Body of pancreas (tissue), 4 donors: ENCODE measurements at places on chromosomes 16 and 17.

- no peak for DNase-seq
Measured at GRCh38 chr16:85267414-85267945, 155.2 kb upstream of the CIBAR2 start.

DNA sequence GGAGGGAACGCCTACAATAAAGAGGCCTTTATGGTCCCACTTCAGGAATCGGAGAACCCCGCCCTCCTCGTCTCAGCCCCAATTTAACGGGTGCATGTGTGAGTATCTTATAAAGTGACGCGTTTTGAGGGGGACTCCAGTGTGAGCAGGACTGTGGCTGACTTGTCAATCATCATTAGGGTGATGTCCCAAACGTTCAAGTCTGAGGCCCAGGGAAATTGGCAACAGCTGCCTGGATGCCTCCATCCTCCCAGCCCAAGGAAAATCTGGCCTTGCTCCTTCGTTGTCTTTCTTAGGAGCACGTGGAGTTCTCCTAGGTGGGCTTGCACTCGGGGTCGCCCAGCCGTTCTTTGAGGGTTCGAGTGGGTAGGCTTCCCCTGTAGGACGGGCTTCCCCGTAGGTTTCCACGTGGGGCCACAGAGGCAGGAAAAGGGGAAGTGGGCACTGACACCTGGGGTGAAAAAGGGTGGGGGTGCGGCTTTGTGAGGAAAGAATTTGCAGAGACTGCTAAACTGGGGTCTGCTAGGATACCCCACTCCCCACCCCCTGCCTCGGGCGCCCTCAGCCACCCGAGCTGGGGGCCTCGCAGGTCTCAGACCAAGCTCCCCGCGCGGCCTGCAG, 561 bp upstream of the HERPUD1 start:
- DNase-seq: no peak

DNA sequence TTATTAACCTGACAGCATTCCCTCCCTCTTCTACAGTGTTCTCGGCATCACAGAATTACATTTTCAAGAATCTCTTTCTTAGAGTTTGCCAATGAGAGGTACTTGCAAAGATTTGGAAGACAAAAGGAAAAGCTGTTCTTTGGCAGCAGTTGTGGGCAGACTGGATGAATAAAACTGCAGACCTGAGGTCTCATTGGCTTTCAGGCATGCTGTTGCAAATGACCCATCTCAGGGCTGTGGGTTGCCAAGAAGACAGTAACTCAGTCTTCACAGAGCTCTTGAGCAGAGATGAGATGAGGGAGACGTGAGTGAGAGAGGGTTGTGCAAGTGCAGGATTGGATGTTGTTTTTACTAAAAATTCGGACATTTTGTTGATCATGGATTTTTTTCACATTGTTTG, 11.3 kb upstream of the USP31 start:
- no peak for DNase-seq

GRCh38 chr17:28667870-28668269, 5.9 kb downstream of the SUPT6H start:
- DNase-seq: no peak

- DNase-seq: no peak
Measured at GRCh38 chr17:48376682-48377325, 53.2 kb downstream of the SKAP1 start.

GRCh38 chr16:6374821-6375220, 957.8 kb upstream of the RBFOX1 start:
- no peak for DNase-seq

- peak; percentile 53 for DNase-seq
Measured at GRCh38 chr17:56699186-56699894, 105.8 kb downstream of the NOG start.

GRCh38 chr17:63276821-63277220, 169.3 kb downstream of the CYB561 start:
- DNase-seq: no peak

- DNase-seq: peak; percentile 50
Measured at GRCh38 chr17:17783825-17784656, 52.7 kb downstream of the SREBF1 start.

DNA sequence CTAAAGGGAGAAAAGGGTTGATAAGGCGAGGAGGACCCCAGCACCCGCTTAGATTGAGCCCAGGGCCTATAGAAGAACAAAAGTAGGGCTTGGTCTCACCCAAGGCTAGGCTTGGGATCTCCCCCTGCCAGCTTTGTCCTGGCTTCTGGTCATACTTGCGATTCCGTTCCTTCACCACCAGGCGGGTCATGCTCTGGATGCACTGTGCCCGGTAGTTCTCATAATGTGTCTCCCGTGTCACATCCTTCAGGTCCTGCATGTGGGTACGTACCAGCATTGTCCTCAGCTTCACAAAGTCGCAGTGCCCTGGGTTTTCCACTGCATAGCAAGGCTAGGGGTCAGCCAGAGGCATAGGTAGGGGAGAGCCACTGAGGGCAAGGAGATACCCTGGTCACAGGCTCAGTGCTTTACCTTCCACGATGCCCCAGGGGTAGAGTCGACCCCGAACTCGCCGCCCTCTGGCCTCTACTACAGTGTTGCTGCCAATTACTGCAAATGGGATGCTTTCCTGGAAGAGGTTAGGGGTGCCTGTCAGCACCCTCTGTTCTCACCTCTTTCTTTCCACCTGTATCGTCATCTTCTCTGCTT, 6.5 kb upstream of the MTMR4 start:
- no peak for DNase-seq

DNA sequence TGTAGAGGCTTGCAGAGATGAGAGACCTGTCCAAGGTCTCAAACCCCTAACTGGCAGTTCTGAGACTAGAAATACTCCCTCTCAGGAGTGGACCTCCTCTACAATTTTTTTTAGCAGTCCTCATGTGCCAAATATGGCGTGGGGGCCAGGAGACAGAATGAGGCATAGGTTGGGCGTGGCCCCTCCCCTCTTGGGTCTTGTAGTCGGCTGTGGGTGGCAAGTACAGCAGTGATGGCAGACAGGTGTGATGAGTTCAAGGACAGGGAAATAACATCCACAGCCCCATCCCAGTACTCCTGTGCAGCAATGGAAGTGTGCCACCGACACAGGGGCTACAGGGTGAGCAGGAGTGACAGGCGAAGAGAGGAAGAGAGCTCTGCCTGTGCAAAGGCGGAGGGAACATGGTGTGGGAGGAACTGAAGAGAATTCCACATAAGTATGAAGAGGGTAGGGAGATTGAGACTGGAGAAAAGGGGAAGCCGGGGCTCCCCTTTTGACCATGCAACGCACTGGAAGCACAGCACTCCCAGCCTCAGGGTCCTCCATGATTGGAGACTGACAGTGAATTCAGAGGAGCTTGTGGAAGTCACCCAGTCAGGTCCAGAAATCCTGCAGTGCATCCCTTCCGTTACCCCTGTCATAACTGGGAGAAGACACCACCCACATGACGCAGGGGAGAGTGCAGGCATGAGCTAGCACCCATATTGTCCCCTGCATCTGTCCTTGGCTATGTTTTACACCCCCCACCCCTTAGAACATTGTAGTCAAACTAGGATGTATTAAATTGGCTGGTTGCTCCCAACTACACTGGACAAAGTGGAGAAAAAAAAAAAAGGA, 14.8 kb upstream of the CETP start:
- DNase-seq: no peak

- DNase-seq: peak; percentile 41
Measured at GRCh38 chr17:40615068-40615840, 32.4 kb downstream of the SMARCE1 start.

DNA sequence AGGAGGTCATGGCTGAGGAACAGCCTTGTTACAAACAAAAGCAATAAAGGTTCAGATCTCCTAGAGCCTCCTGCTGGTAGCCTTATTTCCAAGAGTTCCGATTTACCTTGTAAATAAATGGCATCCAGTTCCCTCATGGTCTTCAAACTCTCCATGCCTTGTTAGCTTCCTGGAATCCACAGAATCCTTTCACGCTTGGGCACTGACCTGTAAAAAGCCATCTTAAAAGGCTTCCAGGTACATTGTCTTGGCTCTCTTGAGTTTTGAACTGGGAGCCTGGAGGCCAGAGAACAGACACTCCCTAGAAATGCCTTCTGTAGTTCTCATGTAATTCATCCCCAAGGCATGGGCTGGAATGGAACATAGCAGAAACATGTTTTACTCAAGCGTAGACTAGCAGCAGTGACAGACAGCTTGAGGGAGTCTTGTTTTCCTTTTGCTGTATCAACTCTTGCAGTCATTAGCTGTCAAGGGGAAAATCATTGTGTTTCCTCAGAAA, 207.9 kb downstream of the SNX29 start:
- no peak for DNase-seq

DNA sequence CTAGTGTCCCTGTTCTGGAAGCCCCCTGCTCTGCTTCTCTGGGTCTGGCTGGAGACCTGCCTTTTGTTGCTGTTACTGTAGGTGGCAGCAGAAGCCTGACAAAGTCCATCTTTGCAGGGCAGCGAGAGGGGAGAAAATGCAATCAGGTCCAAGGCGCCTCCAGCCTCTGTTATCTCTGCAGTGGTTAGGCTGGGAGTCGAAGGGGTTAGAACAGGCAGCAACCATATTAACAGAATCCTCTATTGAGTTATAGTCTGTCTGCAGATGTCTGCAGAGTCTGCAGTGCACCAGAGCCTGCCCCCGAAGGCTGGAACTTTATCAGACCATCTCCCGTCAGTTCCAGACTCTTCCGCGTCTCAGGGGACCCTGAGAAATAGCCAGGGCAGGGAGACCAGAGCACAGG, 404.9 kb upstream of the EEF2KMT start:
- no peak for DNase-seq

DNA sequence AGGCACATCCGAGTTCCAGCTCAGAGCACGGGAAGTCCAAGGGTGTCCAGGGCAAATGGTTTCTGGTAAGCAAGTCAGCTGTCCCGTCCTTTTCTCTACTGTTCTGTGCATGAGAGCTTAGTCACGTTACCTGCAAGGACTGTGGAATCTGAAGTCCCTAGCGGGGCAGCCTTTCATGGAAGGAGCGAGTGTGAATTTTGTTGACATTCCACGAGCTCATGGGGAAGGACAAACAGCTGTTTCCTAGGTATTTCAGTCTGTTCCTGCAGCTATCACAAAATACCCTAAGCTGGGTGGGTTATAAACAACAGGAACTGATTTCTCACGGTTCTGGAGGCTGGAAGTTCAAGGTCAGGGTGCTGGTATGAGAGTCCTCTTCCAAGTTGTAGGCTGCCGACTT, 109.2 kb downstream of the SDR42E1 start:
- no peak for DNase-seq

DNA sequence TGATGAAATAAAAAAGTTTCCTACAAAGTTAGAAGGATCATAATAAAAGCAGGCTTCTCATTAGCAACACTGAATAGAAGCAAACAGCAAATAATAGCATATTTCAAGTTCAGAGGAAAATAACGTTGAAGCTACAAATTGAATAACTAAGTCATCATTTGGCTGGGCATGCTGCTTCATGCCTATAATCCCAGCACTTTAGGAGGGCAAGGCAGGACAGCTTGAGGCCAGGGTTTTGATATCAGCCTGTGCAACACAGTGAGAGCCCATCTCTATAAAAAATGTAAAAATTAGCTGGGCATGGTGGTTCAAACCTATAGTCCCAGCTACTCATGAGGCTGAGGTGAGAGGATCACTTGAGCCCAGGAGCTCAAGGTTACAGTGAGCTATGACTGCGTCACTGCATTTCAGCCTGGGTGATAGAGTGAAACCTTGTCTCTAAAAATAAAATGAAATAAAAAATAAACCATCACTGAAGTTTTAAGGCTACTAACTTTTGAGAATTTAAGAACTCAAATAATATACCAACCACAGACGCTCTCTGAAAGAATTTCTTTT, 25.5 kb downstream of the NCOR1 start:
- no peak for DNase-seq

GRCh38 chr16:10852286-10852685, 24.7 kb upstream of the CIITA start:
- no peak for DNase-seq

GRCh38 chr17:21162394-21162775, 35.6 kb downstream of the DHRS7B start:
- DNase-seq: no peak

GRCh38 chr17:70544317-70544716, 375.0 kb downstream of the KCNJ2 start:
- no peak for DNase-seq

DNA sequence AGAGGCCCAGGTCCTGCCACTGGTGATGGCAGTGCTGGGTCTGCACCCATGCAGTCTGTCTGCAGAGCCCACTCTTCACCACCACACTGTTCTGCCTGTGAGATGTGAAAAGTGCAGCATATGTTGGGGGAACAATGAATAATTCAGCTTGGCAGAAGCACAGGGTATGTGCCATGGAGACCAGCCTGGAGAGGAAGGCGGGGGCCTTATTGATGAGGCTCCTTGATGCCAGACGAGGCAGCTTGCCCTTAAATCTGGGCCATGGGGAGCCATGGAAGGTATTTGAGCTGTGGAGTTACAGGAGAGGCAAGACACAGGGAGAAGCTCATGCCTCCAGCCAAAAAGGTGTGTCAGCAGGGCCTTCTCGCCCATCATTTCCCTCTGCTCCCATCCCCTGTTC, 124.7 kb downstream of the C16orf78 start:
- DNase-seq: no peak

DNA sequence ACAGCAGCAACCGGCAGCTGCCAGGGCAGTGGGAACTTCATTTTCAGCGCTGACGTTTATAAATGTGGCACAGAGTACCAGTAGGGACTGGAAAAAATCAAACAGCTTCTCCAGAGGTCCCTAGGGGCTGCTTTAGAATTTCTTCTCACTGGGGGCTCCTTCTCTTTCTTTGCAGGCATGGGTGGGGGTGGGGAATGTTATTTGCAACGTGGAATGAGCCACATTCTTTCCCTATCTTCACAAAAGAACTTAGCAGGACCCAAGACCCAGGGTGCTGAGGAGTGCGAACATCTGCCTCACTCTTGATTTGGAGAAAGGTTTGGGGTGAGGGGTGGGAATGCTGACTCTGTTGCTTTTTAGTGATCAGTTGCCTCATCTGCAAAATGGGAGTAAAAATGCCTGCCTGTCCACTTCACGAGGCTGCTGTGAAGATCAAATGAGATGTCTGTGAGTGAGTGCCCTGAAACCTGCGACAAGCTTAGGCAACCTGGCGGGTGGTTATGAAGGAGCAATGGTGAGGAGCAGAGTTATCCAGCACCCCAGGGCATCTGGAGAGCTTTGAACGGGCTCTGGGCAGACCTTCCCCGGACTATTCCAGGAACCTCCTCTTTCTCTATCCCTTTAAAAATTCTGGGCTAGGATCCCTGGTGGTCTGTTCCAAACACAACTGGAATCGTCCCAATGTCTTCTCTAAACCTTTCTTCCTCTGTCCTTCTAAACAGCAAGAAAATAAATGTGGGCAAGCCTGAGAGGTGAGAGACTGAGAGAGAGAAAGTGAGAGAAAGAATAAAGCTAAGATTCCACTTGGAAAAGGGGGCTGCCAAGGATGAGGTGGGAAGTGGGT, 10.7 kb upstream of the PIPOX start:
- DNase-seq: no peak

DNA sequence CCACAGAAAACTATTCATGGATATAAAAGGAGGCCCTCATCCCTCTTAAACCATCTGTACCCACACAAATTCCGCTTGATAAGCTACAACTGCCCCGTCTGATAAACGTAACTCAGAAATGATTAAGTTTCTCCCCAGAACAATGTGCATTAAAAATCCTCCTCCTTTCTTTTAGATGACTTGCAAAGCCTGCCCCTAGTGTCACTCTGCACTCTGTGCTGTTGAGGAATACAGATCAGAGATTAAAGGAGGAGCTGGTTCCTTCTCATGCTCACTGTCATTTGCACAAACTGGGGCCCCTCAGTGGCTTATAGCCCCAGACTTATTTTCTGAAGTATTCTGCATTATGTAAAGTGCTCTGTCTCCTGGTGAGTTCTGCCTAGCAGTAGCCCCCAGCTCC, 33.3 kb downstream of the CDRT15 start:
- DNase-seq: no peak
